ENCODE measurements at places on chromosomes 6 and 20.
A peak's percentile ranks its signal among the peaks of the same experiment; 100 is the strongest.

- no peak overlapping the region for H3K27ac ChIP-seq
- H3K4me1 ChIP-seq: no peaks in the 10 kb centered on the region
- peaks cover 26% of the 10 kb centered on the region for H3K27me3 ChIP-seq
Observed at GRCh38 chr6:53795702-53796450, 1.1 kb downstream of the LRRC1 start.

GRCh38 chr6:130577178-130577919, 211.5 kb downstream of the TMEM200A start:
- no peaks in the 10 kb centered on the region for H3K27me3 ChIP-seq
- no peaks in the 10 kb centered on the region for H3K4me1 ChIP-seq
- H3K36me3 ChIP-seq: no peaks in the 10 kb centered on the region
- H3K4me3 ChIP-seq: no peak overlapping the region

- H3K27ac ChIP-seq: peak overlapping the region; percentile 98
- H3K4me3 ChIP-seq: no peak overlapping the region
Observed at GRCh38 chr20:44011251-44011940, 96.7 kb downstream of the TOX2 start.

- no peak overlapping the region for H3K27ac ChIP-seq
- no peaks in the 10 kb centered on the region for H3K27me3 ChIP-seq
- no peaks in the 10 kb centered on the region for H3K4me1 ChIP-seq
- no peak for DNase-seq
- no peak overlapping the region for H3K4me3 ChIP-seq
Observed at GRCh38 chr20:37114012-37114411, 18.2 kb upstream of the RBL1 start.

GRCh38 chr6:167811442-167812087, 15.1 kb upstream of the AFDN start:
- H3K4me3 ChIP-seq: no peak overlapping the region
- no peaks in the 10 kb centered on the region for H3K4me1 ChIP-seq
- H3K27me3 ChIP-seq: no peaks in the 10 kb centered on the region
- peak overlapping the region; percentile 53 for H3K27ac ChIP-seq
- no peaks in the 10 kb centered on the region for H3K36me3 ChIP-seq
- DNase-seq: no peak

GRCh38 chr6:12010635-12011275, 1.4 kb upstream of the HIVEP1 start:
- H3K36me3 ChIP-seq: peaks cover 5% of the 10 kb centered on the region
- peak; percentile 65 for DNase-seq
- H3K27me3 ChIP-seq: no peaks in the 10 kb centered on the region
- peak overlapping the region; percentile 85 for H3K4me3 ChIP-seq

GRCh38 chr6:71334768-71335167, 46.2 kb downstream of the OGFRL1 start:
- no peaks in the 10 kb centered on the region for H3K4me1 ChIP-seq
- H3K27me3 ChIP-seq: no peaks in the 10 kb centered on the region
- H3K27ac ChIP-seq: no peak overlapping the region
- no peak for DNase-seq

GRCh38 chr6:48401016-48401415, 290.0 kb upstream of the PTCHD4 start:
- H3K4me1 ChIP-seq: no peaks in the 10 kb centered on the region
- DNase-seq: no peak
- H3K36me3 ChIP-seq: no peaks in the 10 kb centered on the region
- no peak overlapping the region for H3K27ac ChIP-seq

- no peak overlapping the region for H3K4me3 ChIP-seq
- no peak overlapping the region for H3K27ac ChIP-seq
- H3K27me3 ChIP-seq: no peaks in the 10 kb centered on the region
- no peaks in the 10 kb centered on the region for H3K4me1 ChIP-seq
- peaks cover 31% of the 10 kb centered on the region for H3K36me3 ChIP-seq
Observed at GRCh38 chr20:35918021-35918420, 36.3 kb downstream of the SCAND1 start.

GRCh38 chr6:56889492-56889891, 65.4 kb upstream of the BEND6 start:
- no peaks in the 10 kb centered on the region for H3K27me3 ChIP-seq
- H3K36me3 ChIP-seq: peaks cover 10% of the 10 kb centered on the region
- H3K27ac ChIP-seq: peak overlapping the region; percentile 97
- H3K4me1 ChIP-seq: peaks cover 6% of the 10 kb centered on the region
- no peak overlapping the region for H3K4me3 ChIP-seq
- DNase-seq: no peak

- H3K4me1 ChIP-seq: no peaks in the 10 kb centered on the region
- H3K27ac ChIP-seq: no peak overlapping the region
- no peaks in the 10 kb centered on the region for H3K27me3 ChIP-seq
Observed at GRCh38 chr6:155584006-155584405, 128.4 kb upstream of the NOX3 start.

DNA sequence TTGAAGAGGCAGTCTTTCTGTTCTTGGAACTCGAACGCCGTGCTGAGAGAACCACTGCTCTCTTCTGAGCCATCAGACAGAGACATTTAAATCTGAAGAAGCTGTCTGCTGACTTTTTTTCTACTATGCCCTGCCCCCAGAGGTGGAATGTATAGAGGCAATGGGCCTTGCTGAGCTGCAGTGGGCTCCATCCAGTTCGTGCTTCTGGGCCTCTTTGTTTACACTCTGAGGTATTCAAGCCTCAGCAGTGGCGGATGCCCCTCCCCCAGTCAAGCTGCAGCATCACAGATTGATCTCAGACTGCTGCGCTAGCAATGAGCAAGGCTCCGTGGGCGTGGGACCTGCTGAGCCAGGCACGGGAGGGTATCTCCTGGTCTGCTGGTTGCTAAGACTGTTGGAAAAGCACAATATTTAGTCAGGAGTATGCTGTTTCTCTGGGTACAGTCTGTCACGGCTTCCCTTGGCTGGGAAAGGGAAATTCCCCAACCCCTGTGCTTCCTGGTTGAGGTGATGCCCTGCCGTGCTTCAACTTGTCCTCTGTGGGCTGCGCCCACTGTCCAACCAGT, 526.8 kb downstream of the CD109 start:
- H3K27ac ChIP-seq: no peak overlapping the region
- no peaks in the 10 kb centered on the region for H3K4me1 ChIP-seq
- no peak for DNase-seq
- no peaks in the 10 kb centered on the region for H3K36me3 ChIP-seq
- H3K27me3 ChIP-seq: no peaks in the 10 kb centered on the region

GRCh38 chr20:58140787-58141425, 87.5 kb downstream of the ANKRD60 start:
- H3K27me3 ChIP-seq: peaks cover 12% of the 10 kb centered on the region
- no peaks in the 10 kb centered on the region for H3K36me3 ChIP-seq
- no peaks in the 10 kb centered on the region for H3K4me1 ChIP-seq
- peak overlapping the region; percentile 65 for H3K27ac ChIP-seq
- DNase-seq: no peak

- no peak for DNase-seq
- no peaks in the 10 kb centered on the region for H3K27me3 ChIP-seq
- H3K4me1 ChIP-seq: peaks cover 9% of the 10 kb centered on the region
- no peak overlapping the region for H3K27ac ChIP-seq
- H3K4me3 ChIP-seq: no peak overlapping the region
- H3K36me3 ChIP-seq: peaks cover 70% of the 10 kb centered on the region
Observed at GRCh38 chr20:1125277-1125676, 6.9 kb downstream of the PSMF1 start.

DNA sequence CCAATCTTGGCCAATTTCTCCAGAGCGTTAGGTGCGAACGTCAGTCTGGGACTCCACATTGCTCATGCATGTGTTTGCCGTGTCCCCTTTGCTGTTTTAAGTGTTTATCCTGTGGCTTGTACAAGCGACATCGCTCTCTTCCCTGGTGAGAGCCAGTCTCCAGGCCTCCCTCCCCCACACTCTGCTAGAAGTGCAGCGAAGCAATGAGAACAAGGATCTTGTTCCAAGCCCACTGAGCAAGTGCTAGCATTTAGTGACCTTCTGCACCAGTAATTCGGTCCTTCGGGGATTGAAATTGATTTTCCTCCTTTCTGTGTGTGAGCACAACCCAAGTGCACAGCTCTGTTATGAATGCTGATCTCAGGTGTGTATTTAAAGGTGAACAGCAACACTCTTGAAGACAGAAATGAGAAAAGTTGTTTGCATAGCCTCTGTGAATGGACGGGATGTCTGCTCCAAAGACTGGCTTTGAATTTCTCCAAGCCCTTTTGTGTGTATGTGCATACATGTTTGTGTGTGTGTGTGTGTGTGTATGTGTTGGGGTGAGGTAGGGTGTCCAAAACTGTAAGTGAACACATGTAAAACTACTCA, 29.0 kb downstream of the CD83 start:
- DNase-seq: no peak
- no peaks in the 10 kb centered on the region for H3K36me3 ChIP-seq
- H3K4me1 ChIP-seq: no peaks in the 10 kb centered on the region
- no peak overlapping the region for H3K27ac ChIP-seq
- no peak overlapping the region for H3K4me3 ChIP-seq

DNA sequence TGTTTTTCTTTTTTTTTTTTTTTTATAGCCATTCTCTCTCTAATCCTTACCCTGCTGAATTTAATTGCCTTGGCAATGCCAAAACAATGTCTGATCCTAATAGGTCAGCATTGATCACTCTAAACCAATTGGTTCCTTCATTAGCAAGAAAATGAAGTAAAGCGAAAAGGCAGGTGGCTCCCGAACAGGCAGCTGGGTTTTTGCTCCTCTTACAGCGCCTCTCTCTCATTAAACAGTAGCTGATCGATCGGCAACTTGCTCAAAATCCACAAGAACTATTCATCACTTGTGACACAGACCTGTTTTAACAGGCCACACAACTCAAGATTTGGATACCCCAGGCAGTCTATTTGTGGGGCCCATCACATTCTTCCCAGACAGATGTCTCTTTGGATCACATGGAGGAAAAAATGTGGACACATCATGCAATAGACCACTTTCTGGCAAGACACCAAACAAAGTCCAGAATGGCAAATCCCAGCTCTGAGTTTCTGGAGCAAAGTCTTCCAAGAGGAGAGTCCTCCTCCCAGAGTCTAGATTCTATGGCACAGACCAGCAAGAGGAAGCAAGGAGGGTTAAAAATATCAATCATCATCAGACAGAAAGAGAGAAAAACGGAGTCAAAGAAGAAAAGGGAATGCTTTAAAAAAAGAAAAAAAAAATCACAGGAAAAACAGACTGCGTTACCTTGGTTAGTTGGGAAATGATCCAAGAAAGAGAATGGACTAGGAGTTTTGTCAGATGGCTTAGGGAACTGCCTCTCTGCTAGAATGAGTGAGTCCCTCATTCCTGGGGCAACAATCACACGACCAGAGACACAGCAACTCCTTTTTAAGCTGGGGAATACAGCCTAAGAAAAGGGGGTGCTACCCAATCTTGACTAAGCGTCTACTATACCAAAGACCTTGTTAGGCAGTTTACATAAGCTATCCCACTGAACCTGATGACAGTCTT, 247.8 kb downstream of the BTBD9 start:
- no peak for DNase-seq
- no peak overlapping the region for H3K4me3 ChIP-seq
- H3K36me3 ChIP-seq: no peaks in the 10 kb centered on the region
- H3K27me3 ChIP-seq: no peaks in the 10 kb centered on the region

GRCh38 chr20:62156592-62157386, 13.2 kb downstream of the SS18L1 start:
- H3K27me3 ChIP-seq: no peaks in the 10 kb centered on the region
- DNase-seq: peak; percentile 96
- peaks cover 5% of the 10 kb centered on the region for H3K4me1 ChIP-seq
- peaks cover 13% of the 10 kb centered on the region for H3K36me3 ChIP-seq
- no peak overlapping the region for H3K27ac ChIP-seq

DNA sequence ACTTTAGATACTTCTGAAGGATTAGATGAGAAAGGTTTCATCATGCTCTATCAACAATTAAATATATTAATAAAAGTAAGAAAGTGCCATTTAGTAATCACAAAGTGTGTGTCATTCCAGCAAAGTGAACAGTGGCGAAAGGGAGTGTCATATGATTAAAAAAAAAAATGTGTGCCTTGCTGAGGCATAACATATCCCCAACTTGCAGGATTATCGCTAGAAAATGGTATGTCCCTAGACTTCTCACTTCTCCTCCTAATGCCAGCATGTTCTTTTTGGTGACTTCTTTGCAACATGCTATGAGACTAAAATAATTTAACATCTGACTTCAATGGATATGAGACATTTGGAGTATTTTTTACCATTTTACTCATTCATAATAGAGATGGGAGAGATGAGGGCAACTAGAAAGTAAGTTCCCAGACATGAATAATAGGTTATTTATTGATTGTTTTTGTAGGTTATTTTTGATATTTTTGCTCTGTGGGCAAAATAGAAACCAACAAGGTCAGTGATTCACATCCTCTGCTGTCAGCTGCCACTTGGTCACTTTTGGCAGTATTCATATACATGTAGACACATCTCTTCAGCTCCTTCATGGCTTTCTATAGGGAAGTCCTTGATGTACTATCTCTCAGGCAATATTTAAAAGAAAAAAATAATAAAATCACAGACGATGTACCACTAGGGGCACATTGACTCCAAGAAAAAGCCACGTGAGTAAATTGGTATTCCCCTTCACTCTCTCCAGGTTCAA, 370.1 kb downstream of the BMP2 start:
- no peaks in the 10 kb centered on the region for H3K27me3 ChIP-seq
- DNase-seq: no peak
- H3K36me3 ChIP-seq: no peaks in the 10 kb centered on the region
- H3K4me1 ChIP-seq: no peaks in the 10 kb centered on the region
- H3K4me3 ChIP-seq: no peak overlapping the region

DNA sequence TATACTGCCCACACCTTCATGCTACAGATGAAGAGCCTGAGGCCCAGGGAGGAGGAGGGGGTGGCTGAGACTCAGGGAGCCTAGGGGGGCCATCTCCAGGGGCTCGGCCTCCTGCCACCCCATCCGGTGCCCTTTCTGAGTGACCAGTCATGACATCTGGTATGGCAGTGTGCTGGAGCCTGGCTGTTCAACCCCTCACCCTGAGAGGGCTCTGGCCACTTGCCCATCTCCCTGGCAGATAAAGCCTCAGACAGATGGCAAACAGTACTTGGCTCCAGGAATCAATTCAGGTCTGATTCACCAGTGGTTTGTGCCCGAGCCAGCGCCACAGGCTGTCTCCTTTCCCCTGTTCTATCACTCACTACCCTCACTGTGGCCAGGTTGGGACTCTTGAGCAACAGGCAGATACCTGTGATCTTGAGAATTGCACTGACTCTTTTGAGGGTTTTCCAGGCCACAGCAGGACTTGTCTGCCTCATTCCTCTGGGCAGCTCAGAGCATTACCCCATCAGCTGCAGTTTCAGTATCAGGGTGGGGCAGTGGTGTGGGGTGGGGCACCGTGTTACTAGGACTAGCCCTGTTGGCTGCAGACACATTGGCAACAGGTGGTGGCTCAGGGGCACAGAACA, 22.8 kb downstream of the SRSF3 start:
- DNase-seq: peak; percentile 87
- no peaks in the 10 kb centered on the region for H3K27me3 ChIP-seq
- H3K4me3 ChIP-seq: no peak overlapping the region
- peaks cover 6% of the 10 kb centered on the region for H3K36me3 ChIP-seq

Data from SK-N-SH (cell line).